Activated naive CD8-positive, alpha-beta T cell treated with anti-CD3 and anti-CD28 coated beads, Interleukin-2, amount 50 U/mL, for 24 hours (primary cell): ENCODE measurements at places on chromosomes 7 and 10.

DNA sequence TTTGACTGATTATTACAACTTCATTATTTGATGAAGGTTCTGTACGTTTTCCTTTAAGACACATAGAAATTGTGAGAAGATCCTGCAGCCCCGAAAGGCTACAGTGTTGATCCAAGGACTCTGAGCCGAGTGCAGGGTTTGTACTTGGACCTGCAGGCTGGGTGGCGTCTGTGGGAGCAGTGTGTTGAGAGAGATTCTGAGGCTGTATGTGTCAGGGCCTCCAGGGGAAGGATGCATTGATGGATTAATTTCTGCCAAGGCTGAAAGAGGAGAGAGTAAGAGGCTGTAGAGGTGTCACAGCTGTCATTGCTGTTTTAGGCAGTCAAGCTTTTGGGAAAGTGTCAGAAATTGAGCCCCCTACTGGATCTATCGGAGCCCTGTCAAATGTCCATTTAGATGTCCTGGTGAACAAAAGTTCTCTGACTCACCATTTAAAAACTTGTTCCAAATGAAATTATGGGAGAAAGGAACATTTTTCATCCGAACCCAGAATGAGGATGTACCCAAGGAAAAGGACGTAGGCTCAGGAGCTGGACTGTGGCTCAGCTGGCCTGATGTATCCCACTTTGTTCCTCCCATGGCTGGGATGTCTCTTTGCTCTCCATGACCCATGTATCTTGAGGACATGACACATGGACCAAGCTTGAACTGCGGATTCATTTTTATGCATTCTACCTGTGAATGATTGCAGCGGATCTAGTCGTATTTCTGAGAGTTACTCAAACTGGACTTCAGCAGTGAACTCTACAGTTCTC, 102.2 kb downstream of the TCF7L2 start:
- peaks cover 20% of the 10 kb centered on the region for H3K4me1 ChIP-seq
- DNase-seq = no peak
- peaks cover 2% of the 10 kb centered on the region for H3K36me3 ChIP-seq
- H3K4me3 ChIP-seq = no peak overlapping the region

DNA sequence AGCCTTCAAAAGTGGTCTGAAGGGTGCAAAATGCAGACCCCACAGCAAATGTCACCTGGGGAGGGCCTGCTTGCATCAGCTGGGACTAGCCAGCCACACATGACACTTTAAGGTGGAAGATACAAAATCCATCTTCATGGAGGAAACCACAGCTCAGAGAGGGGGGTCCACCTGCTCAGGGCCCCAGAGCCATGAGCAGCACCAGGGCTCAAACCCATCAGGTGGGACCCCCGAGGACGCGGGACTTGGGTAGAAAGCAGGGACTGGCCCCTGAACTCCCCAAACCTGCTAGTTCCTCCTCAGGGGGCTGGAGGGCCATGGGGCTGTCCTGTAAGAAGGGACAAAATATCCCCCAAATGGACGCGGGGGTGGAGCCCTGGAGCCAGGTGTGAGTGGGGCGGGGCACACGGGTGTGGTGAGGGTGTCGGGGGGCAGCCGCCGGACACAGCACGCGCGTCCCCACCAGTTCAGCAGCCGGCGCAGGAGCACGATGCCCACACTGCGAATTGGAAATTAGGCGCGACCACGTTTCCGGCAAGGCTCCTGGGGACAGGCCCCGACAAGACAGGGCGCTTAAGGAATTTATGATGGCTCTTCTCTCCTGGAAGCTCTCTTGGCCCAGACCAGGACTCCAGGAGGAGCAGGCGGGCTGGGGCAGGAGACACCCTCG, 8.0 kb downstream of the PDGFA start:
- H3K4me1 ChIP-seq = peaks cover 14% of the 10 kb centered on the region
- no peak overlapping the region for H3K27ac ChIP-seq
- peaks cover 10% of the 10 kb centered on the region for H3K36me3 ChIP-seq
- H3K4me3 ChIP-seq = no peak overlapping the region
- no peak for DNase-seq

GRCh38 chr7:112757337-112757736, 32.9 kb downstream of the TMEM168 start:
- H3K4me1 ChIP-seq = no peaks in the 10 kb centered on the region
- no peaks in the 10 kb centered on the region for H3K27me3 ChIP-seq
- DNase-seq = no peak
- H3K36me3 ChIP-seq = peaks cover 2% of the 10 kb centered on the region
- no peak overlapping the region for H3K27ac ChIP-seq

- DNase-seq = no peak
- no peak overlapping the region for H3K27ac ChIP-seq
- no peaks in the 10 kb centered on the region for H3K4me1 ChIP-seq
- H3K4me3 ChIP-seq = no peak overlapping the region
Measured at GRCh38 chr10:69497231-69497561, 45.9 kb downstream of the TSPAN15 start.

- DNase-seq = no peak
- H3K4me1 ChIP-seq = peaks cover 63% of the 10 kb centered on the region
- H3K4me3 ChIP-seq = no peak overlapping the region
- H3K27me3 ChIP-seq = no peaks in the 10 kb centered on the region
- peak overlapping the region; percentile 53 for H3K27ac ChIP-seq
Measured at GRCh38 chr7:38229884-38230642, 43.4 kb downstream of the TARP start.

DNA sequence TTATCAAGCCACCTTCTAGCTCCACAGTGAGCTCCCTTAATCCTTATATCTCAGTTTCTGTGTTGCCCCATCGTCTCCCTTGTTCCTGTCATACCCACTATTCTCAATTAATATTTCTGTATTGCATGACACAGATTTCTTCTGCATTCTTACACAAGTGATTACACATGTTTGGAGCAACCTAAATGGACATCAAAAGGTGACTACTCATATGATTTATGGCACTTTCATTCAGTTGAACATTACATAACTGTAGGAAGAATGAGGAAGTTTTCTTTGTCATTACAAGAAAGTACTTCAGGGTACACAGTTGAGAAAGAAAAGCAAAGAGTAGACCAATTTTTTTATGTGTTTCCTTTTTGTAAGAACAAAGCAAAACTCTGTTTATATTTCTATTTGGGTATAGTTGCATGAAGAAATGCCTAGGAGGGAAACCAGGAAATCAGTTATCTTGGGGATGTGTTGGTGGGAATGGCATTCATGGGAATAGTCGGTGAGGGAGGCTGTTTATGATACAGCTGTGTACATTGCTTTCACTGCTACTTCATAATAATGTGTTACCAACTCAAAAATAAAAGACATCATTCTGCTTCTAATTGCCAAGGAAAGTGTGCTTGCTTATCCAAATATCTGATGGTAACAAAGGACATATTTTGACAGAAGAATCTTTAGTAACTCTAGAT, 23.6 kb upstream of the PRSS37 start:
- peaks cover 3% of the 10 kb centered on the region for H3K27me3 ChIP-seq

GRCh38 chr10:106189292-106189691, 975.2 kb downstream of the SORCS1 start:
- no peak overlapping the region for H3K27ac ChIP-seq
- no peaks in the 10 kb centered on the region for H3K36me3 ChIP-seq
- no peaks in the 10 kb centered on the region for H3K4me1 ChIP-seq
- DNase-seq = no peak
- no peak overlapping the region for H3K4me3 ChIP-seq

- no peaks in the 10 kb centered on the region for H3K4me1 ChIP-seq
- DNase-seq = no peak
- H3K36me3 ChIP-seq = no peaks in the 10 kb centered on the region
- H3K27ac ChIP-seq = no peak overlapping the region
- peaks cover under 1% of the 10 kb centered on the region for H3K27me3 ChIP-seq
- H3K4me3 ChIP-seq = no peak overlapping the region
Measured at GRCh38 chr7:156985101-156985992, 25.1 kb downstream of the MNX1 start.

GRCh38 chr10:26854524-26854923, 6.2 kb downstream of the ABI1 start:
- H3K27me3 ChIP-seq = no peaks in the 10 kb centered on the region
- no peak for DNase-seq
- peaks cover 7% of the 10 kb centered on the region for H3K36me3 ChIP-seq

- H3K4me3 ChIP-seq = no peak overlapping the region
- H3K27ac ChIP-seq = no peak overlapping the region
- peaks cover 41% of the 10 kb centered on the region for H3K36me3 ChIP-seq
- peaks cover 10% of the 10 kb centered on the region for H3K4me1 ChIP-seq
- no peak for DNase-seq
- no peaks in the 10 kb centered on the region for H3K27me3 ChIP-seq
Measured at GRCh38 chr7:6402041-6402440, 45.7 kb downstream of the DAGLB start.

DNA sequence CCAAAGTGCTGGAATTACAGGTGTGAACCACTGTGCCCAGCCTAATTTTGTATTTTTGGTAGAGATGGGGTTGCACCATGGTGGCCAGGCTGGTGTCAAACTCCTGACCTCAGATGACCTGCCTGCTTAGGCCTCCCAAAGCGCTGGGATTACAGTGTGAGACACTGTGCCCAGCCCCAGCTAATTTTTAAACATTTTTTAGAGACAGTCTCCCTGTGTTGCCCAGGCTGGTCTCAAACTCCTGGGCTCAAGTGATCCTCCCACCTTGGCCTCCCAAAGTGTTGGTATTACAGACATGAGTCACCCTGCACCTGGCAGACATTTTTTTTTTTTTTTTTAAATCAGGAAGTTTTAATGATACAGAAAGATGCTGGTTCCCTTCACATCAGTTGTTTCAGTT, 15.5 kb downstream of the DENND10 start:
- no peaks in the 10 kb centered on the region for H3K27me3 ChIP-seq
- peaks cover 15% of the 10 kb centered on the region for H3K4me1 ChIP-seq
